Activated CD4-positive, alpha-beta T cell treated with anti-CD3 and anti-CD28 coated beads, Interleukin-2, amount 50 U/mL, for 4 hours (primary cell): ENCODE measurements at places on chromosomes 1 and 21.

DNA sequence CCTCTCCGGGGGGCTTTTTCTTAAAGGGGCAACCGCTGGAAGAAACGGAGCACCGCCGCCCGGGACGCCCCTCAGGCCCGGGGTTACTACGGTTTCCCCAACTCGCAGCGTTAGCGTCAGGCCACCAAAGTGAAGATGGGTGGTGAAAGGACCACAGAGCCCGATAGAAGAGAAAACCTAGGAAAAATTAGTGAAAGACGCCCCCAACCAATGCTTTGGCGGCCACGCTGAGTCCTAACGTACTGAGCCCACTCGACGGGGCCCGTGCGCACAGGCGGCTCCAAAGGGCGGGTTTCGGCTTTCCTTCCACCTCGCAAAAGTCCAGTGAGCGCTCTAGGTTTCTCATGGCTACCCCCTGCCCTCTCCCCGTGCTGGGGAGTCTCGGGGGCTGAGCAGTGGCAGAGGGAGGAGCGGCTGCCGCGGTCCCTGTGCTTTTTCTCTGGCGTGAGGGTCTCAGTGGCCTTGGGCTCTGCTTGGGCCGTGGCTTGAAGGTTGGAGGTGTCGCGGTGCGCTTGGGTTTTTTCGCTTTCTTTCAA, 12.2 kb upstream of the SPEN start:
- DNase-seq: no peak

- DNase-seq: no peak
These were observed 34.2 kb downstream of the JUN start for GRCh38 chr1:58749646-58750045.

DNA sequence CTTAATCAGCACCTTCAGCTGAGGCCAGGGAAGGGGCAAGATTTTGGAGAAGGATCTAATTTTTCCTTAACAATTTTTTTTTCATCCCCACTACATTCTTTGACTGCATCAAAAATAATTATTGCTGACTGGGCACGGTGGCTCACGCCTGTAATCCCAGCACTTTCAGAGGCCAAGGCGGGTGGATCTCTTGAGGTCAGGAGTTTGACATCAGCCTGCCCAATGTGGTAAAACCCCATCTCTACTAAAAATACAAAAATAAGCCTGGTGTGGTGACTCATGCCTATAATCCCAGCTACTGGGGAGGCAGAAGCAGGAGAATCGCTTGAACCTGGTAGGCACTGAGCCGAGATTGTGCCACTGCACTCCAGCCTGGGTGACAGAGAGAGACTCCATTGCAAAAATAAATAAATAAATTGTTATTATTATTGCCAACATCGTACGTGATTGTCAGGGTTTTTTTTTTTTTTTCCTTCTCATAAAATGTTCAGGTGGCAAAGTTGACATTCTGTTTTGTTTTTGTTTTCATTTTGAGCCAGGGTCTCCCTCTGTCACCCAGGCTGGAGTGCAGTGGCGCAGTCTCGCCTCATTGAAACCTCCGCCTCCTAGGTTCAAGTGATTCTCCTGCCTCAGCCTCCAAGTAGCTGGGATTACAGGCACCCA, 37.3 kb upstream of the MORC3 start:
- DNase-seq: no peak

DNA sequence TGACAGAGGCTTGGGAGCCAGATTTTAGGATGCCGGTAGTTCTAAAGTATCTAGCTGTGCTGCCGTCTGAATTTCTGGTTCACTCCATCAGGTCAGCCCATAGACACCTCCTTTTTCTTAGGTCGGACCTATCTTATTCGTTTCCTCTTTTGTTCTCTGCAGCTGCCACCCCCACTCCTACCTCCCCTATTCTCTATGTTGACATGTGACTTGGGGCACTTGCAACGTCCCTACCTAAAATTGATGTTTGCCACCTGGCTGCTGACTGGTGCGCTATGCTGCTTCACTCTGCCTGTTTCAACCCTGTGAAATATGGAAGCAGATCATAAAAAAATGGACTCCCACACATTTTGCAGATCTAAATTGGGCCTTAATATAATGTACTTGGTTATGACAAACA, 55.3 kb downstream of the PBX1 start:
- no peak for DNase-seq

- DNase-seq: no peak
These were observed 48.8 kb downstream of the ZBTB40 start for GRCh38 chr1:22500471-22500870.
